ENCODE measurements at places on chromosomes 2 and 18.

- DNase-seq = no peak
Observed at GRCh38 chr2:240581811-240582210, 4.7 kb upstream of the CAPN10 start.

- DNase-seq = peak; percentile 18
Observed at GRCh38 chr18:58862851-58863538, 1.7 kb upstream of the ZNF532 start.

GRCh38 chr18:10062302-10063300 lies 148.8 kb downstream of the VAPA start:
- DNase-seq = no peak

GRCh38 chr2:89818873-89819272 lies 1127.4 kb downstream of the RPIA start:
- no peak for DNase-seq

- no peak for DNase-seq
Observed at GRCh38 chr18:56286775-56287325, 351.5 kb downstream of the TXNL1 start.

DNA sequence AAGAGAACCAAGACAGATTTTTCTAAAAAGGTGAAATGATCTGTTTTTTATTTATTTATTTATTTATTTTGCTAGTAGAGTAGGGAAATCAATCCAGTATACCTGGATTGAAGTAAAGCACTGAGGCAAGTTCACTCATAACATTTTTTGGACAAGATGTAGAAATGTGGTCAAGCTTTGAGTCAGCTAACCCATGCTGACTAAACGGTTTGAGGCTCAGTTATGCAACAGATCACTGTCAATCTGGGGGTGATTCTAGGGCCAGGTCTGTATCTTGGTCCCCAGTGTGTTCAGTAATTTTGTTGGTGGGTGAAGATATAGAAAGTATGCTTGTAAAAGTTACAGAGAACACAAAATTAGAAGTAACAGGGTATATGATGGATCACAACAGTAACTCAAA lies 60.2 kb downstream of the RMDN2 start:
- DNase-seq = no peak

DNA sequence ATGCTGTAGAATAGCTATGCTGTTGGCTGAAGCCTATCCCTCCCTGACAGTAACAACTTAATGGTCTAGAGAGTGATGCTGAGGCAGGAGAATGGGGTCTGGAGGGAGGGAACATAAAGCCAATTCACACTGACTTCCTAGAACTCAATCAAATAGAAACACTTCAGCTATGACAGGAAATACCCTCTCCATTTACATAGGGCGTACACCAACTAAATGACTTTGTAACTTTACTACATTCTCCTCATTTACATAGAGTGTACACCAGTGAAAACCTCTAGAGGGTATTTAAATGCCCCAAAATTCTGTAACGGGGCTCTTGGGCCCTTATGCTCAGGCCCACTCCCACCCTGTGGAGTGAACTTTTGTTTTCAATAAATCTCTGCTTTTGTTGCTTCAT lies 41.5 kb downstream of the YPEL5 start:
- no peak for DNase-seq

DNA sequence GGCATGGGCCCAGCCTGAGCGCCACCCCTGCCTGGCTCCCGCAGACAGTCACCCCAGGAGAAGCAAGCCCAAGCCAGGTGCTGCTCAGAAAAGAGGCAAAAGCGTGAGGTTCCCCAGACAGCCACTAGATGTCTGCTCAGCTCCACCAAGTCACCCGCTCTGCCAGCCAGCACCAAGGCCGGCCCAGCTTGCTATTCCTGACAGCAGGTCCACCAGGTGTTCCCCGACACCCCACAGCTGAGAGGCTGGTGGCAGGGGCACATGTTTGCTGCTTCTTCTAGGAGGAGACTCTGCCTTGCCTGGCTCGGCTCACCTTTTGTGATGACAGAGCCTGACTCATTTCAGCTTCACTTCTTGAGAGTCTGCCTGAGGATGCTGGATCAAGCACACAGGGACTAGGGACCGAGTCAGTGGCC lies 206.7 kb downstream of the MGAT5 start:
- peak; percentile 29 for DNase-seq

DNA sequence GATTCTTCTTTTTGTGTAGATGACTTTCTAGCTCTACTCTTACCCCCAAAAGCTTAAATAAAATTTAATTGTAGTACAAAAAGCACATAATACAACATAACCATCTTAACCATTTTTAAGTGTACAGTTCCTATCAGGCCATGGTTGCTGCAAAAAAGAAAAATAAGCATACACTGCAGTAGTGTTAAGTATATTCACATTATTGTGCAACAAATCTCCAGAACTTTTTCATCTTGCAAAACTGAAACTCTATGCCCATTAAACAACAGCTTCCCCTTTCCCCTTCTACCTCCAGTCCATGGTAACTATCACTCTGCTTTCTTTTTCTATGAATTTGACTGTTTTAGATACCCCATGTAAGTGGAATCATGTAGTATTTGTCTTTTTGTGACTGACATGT lies 18.1 kb downstream of the PPM1B start:
- no peak for DNase-seq

DNA sequence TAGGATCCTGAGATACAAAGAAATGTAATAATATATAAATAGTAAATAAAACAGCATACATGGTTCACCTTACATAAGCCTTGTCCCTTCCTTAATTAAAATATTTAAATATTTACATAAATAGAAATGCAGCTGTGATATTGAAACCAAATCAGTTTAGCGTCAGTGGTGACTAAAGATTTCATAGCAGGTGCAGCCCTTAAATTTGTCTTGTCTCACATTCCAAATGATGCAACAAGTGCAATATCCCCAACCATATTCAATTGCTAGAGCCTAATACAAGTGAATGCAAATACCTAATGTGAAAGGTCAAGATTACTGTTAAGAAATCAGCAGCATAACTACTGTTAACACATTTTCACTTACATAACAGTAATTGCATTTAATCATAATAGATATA lies 539.5 kb downstream of the NYAP2 start:
- DNase-seq = no peak

DNA sequence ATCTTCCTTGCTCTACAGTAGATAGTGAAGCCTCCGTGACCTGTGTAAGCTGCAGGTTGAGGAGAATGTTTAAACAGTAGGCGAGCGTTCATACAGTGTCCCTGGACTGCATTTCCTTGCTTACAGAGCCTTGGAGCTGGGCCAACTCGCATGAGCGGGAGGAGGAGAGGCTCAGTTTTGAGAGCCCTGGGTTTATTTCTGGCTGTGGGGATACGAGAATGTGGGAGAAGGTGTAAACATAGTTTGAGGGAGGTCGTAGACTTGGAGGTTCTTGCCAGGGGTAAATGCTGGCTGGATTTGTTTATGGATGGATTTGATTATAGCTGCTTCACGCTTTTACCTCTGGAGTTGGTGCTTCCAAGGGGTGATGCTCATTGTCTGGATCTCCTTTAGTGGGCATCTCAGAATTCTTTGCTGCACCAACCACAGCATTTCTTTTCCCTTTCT lies 20.8 kb downstream of the CRIM1 start:
- no peak for DNase-seq

DNA sequence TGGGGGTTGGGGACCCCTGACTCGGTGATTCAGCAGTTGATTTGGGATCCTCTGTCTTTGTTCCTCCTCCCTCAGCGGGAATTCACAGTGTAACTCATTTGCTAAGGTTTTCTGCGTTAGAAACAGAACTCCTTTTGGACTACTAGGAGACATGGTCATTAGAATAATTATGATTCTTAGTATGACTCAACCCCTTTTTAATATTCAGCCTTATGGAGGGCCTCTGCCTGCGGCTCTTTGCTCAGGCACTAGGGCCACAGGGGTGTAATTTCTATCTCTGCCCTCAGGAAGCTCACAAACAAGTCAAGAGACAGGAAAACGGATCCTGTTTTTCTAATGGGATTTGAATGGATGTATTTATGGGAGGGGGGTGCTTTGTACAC lies 117.4 kb downstream of the SPTBN1 start:
- DNase-seq = no peak

DNA sequence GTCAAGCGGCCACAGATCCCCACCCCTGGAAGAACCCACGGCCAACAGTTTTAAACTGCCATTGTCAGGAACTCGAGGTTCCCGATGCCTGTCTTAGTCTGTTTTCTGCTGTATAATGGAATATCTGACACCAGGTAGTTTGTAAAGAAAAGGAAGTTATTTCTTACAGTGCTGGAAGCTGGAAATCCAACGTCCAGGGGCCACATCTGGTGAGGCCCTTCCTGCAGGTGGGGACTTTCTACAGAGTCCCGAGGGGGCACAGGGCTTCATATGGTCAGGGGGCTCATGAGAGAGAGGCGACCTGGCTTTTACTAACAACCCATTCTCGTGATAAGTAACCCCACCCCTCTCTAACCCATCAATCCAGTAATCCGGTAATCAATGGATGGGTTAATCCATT lies 501.6 kb upstream of the MYT1L start:
- DNase-seq = no peak

- no peak for DNase-seq
Observed at GRCh38 chr2:149375801-149376361, 45.5 kb downstream of the LYPD6 start.

DNA sequence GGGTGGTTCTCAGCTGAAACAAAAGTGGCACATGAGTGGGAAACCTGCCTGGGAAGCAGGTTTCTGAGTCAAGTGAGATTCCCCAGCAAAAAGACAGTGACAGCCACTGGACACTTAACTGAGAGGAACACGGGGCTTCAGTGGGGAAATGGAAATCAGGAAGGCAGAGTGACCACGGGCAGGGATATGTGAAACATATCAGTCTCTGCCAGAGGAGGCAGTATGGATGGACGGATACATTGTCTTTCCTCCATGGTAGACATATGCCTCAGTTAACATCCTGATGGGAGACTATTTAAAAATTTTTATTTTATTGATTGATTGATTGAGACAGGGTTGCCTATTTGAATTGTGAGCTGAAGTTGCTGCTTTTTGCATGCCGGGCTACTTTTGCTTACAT lies 292.1 kb downstream of the NBAS start:
- no peak for DNase-seq

- no peak for DNase-seq
Observed at GRCh38 chr2:133360882-133361281, 207.4 kb downstream of the NCKAP5 start.

DNA sequence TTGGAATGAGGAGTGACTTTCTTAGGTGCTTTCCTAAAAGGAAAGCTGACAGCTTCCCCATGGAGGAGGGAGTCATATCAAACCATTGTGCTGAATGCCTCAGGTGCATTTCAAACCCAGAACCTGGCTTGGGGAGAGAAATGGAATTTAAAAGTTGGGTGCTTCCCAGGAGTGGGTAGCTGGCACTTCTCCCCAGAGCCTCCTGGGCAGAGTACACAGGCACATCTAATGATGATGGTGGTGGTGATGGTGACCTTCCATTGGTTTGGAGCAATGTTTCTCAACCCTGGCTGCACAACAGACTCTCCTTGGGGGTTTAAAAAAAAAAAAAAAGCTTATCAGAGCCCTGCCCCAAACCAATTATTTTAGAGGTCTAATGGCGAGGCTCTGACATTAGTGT lies 8.3 kb downstream of the FOSL2 start:
- no peak for DNase-seq

DNA sequence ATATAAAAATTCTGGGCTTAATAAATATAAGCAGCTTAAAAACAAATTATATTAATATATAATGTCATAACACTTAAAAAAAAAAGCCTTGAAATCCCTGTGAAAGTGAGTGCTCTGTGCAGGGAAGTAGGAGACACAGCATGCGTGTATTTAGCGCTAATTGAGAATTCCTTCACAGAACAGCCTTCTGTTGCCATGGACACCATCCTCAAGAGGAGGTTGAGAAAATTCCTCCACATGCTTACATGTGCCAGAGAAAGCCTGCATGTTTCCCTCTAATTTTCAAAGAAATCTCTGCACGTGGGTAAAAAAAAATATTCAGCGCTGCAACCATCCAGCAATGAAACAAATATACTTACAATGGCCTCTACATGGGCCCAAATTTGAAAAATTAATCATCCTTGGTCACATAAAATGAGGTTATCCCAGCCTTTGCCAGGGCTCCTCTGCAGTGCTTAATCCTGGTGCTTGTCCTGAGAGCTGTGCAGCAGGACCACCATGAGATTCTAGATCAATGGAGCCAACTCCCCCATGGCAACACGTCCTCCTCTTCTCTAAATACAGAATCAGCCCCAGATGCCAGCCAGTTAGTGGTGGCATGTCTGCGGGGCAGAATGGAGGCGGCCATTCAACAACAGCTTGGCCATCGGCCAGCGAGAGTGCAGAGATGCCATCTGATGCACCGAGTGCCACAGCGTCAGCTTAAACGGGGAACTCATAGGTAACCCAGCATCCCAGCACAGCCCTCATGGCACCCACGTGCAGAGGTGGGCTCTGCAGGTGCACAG lies 228.0 kb downstream of the MYT1L start:
- DNase-seq = no peak

GRCh38 chr18:23442958-23443357 lies 10.1 kb upstream of the RIOK3 start:
- no peak for DNase-seq

DNA sequence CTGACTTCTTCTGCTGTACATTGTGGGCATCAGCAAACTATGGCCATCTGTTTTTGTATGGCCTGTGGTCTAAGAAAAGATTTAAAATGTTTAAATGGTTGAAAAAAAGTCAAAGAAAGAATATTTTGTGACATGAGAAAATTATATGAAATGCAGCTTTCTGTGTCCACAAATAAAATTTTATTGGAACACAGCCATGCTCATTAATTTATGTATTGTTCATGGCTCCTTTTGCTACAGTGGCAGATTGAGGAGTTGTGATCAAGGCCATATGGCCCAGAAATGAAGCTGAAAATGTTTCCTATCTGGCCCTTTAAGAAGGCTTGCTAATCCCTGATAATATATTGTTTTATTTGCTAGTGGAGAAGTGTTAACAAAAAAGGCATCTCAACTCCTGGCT lies 162.0 kb downstream of the SLC4A3 start:
- no peak for DNase-seq

DNA sequence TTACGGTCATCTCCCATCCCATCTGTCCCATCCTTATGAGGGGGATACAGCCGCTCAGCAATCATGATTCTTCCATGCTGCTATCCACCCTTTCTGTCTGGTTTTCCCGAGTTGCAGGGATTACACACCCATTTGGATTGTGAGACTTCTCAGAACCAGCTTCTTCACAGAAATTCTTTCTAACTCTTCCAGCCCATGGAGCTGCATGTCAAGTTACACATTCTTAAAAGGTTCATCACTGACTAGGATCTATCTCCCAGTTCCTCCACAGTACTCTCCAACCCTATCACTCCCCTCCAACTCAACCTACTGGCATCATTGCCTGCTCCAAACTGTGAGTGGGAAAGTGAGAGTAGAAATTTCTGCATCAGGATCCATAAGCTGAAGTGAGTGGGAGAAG lies 558.2 kb upstream of the TNP1 start:
- no peak for DNase-seq

GRCh38 chr2:123692121-123692520 lies 333.0 kb upstream of the CNTNAP5 start:
- DNase-seq = no peak

GRCh38 chr2:73601780-73602179 lies 40.4 kb downstream of the NAT8 start:
- DNase-seq = no peak

All from T-cell (primary cell).